ENCODE measurements at places on chromosomes 5 and 9. TPM values are rescaled to one million over a fixed set of nuclear protein-coding genes. Genes with fewer than 3 reads are reported as not detected.

PDLIM4 gene
- total RNA-seq: 8.5 TPM

ACER2 gene
- total RNA-seq: 9.6 TPM

DNA sequence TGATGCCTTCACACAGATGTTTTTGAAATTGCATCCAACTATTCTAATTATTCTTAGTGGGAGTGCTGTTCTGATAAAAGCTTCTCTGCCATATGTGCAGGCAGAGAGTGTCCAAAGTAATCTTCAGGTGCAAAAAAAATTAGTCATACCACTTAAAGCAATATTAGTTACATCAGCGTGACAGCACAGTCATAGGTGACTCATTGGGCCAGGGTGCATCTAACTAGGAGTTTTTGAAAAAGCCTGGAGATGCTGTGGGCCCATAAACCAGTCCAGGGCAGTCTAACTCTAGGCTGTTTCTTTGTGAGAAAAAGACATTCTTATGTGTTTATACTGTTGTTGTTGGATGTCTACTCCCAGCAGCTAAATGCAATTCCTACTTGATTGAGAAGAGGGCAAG, 33.0 kb upstream of the C6 start:
- no peak for DNase-seq

- DNase-seq: no peak
These were observed 173.8 kb upstream of the DAP start for GRCh38 chr5:10934783-10935355.

- DNase-seq: no peak
These were observed 4.6 kb downstream of the NRG2 start for GRCh38 chr5:140038373-140038957.

GRCh38 chr5:1445313-1445688, at the start of gene SLC6A3:
Gene SLC6A3, minus strand, starts transcription at chr5:1445440. Its CDS starts 2,243 bp downstream, at chr5:1443197.
- peak; percentile 77 for DNase-seq

Data from endothelial cell (in vitro differentiated cells).